ENCODE measurements at places on chromosomes 3 and 15.

- peak; percentile 12 for DNase-seq
Measured at GRCh38 chr15:38389924-38390542, 63.9 kb upstream of the FAM98B start.

DNA sequence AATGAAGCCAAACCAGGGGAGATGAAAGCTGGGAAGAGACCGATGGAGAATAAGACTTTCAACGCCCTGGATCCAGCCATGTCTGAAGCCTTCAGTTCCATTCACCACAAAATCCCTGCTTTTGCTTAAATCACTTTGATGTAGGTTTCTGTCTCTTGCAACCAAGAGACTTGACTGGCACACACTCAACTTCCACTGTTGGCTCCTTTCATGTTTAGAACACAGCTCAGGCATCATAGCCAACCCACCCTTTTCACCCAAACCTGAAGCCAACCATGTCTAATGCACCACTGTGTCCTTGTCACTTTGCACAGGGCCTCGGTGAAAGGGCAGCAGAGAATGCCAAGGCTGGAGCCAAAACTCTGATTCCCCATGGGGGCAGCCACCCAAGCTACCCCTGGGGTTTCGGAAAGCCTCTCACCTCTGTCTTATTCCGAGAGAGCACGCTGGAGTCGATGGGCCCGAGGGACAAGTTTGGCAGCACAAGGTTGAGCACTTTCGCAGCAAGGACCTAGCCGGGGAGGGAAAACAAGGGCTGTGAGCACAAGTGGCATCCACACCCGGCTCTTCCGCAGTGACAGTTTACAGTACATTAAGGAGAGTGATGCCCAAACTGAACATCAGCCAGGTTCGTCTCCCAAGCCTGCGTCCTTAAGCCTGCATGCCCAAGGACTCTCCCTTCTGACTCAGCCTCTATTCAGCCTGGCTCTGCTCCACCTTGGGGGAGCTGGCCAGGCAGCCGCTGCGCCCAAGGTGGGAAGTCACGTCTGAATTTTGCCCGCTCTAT is 37.6 kb downstream of the ABTB1 start:
- DNase-seq = no peak

DNA sequence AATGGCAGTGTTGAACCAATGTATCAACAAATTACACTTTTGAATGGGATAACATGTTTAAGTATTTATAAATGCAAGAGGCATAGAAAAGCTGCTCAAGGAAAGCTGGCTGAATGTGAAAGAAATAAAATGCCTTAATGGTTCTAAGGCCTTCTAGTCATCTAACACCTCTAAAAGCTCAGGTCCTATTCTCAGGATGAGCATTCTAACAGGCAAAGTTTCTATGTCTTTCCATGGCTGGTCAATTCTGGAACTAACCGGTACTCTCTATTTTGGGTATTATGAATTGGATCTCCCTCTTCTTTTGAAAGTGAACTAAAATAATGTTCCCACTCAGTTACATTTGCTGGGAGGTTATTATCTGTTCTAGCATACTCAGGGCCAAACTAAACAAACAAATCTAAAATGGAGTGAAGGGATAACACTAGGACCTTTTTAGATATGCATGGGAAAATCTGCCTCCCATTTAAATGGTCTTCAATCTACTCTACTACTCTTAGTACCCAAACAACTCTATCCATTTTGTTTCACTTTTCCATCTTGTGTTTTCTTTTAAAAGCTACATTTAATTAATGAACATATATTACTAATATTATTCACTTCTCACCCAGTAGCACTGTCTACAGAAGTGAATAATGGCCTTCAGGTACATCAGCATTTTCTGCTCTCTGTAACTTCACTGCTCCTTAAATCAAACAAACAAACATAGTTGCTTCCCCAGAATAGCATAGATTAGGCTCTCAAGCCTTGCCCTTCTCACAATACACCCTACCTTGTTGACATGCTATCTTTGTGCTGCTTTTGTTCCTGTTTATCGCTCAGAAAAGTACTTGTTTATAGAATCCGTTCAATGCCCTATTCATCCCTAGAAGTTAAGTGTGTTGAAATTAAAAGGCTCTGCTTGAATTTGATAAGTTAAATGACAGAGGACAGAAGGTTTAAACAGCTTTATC is 46.4 kb downstream of the CBLB start:
- DNase-seq = no peak

DNA sequence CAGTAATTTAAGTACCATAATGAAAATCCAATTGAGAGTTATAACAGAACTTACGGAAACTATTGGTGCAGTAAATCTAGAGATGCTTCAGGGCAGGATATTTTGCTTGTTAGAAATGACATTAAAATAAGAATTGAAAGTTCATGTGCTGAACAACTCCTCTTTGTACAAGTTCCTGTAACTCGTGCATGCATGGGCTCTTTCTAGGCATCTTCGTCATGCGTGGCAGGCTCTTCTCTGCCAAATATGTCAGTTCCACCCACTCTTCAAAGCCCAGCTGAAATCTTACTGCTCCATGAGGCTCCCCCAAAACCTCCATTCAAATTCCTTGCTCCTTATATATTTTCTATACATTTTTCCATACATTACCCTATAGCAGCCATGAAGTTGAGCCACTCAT is 48.7 kb downstream of the FBN1 start:
- no peak for DNase-seq

DNA sequence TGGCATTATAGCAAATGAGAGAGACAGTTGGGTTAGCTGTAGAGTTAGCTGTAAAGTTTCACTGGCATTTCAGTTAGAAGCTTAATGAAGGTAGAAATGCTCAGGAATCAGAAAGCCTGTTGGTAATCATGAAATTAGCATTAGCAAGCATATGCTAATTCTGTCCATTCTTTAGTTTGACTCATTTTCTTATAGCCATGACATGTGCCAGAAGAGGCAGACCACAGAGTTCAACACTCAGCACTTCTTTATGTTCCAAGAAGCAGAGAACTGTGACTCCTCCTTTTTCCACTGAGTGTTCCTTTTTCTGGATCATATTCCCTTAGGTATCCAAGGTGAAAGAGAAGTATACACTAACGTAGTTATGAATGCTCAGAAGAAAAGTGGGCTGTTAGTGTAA is 276.2 kb upstream of the SGO1 start:
- no peak for DNase-seq

DNA sequence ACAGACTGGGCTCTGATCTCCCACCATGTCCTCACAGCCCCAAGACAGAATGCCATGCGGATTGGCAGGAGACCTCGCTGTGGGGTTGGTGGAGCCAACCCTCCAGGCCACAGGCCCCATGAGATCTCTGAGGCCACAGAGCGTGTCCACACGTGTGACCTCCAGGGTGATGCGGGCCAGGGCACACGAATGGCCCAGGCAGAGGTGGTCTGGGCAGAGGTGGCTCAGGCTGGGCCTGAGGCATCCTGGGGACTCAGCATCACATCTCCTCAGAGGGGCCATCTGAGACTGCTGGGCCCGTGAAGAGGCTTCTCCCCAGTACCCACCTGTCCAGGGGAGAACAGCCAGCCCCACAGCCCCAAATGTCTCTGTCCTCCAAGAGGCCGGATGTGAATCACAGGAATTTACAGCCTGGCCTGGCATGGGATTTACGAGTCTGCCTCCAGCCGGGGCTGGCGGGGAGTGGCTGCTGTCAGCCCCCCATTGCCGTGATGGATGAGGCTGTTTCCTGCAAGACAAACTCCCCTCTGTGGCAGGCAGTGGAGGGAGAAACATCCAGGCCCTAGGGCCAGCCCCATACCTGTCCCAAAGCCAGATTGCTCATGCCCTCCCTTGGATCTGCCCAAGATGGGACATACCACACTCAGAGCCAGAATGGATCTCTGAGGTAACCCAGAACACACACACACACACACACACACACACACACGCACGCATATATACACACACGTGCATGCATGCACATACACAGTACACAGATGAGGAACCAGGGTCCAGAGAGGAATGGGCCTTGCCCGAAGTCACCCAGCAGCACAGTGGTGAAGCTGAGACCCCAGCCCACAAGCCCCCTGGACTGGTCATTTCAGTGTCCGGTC is 208.3 kb downstream of the TBC1D2B start:
- no peak for DNase-seq

- no peak for DNase-seq
Measured at GRCh38 chr3:161295325-161295724, 74.2 kb downstream of the NMD3 start.

- DNase-seq = no peak
Measured at GRCh38 chr3:169575381-169575780, 88.1 kb downstream of the MECOM start.

DNA sequence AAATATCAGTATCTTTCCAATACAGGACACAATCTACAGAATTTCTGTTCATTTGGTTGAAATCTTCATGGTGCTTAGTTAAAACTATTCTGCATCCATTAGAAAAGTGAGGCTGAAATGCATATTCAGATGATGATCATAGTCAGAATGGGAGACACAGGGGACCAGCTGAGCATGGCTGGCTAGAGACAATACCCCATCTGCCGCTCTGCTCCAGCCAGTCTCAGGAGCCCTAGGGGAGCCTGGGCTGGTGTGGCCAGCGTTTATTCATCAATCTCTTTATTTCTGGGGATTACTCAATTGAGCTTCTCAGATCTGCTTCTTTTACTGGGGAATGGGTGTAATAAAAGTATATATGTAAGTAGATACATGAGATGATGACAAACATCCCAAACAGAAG is 470.9 kb upstream of the CDIN1 start:
- DNase-seq = no peak

GRCh38 chr3:17151598-17152373 is 267.0 kb downstream of the PLCL2 start:
- peak; percentile 54 for DNase-seq

DNA sequence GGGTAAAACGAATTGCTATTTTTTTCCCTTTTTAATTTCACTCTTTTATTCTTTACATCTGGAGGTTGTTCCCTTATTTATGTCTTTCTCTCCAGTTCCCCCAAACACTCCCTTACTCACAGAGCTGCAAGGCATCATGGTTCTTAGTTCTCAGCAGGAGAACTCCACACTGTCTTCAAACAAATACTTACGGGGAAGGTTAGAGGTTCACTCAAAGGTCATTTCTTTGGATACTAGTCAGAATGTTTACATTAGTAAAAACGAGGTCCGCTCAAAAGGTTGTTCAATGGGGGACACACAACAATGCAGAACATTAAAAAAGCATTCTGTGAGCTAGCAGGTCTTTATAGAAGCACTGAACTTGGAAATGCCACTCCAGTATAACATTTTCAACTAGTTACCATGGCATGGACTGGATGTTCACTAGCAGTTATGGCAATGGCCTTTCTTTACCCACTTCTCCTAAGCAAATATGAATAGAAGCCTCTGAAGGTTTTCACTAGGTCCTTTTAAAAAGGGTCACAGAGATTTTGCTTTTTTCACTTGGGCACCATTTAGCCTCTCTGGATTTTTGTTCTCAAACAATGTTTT is 201.7 kb downstream of the MEIS2 start:
- DNase-seq = no peak

GRCh38 chr3:147613725-147614124 is 204.6 kb downstream of the ZIC1 start:
- DNase-seq = no peak

DNA sequence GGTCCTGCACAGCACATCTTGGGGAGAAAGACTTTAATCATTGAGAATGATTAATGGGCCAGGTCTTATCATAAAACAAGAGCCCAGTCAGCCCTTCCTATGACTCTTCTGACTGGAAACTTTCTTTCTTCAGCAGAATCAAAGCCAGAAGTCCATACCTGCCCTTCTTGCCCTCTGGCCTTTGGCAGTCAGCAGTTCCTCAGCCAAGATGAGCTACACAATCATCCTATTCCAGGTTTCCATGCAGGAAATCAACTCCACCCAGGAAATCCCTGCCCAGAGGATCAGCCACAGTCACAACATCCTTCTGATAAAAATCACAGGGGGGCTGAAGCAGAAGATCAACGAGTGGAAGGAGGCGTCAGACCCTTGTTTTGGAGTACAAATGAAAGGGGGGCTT is 26.9 kb downstream of the ZNF589 start:
- DNase-seq = no peak

DNA sequence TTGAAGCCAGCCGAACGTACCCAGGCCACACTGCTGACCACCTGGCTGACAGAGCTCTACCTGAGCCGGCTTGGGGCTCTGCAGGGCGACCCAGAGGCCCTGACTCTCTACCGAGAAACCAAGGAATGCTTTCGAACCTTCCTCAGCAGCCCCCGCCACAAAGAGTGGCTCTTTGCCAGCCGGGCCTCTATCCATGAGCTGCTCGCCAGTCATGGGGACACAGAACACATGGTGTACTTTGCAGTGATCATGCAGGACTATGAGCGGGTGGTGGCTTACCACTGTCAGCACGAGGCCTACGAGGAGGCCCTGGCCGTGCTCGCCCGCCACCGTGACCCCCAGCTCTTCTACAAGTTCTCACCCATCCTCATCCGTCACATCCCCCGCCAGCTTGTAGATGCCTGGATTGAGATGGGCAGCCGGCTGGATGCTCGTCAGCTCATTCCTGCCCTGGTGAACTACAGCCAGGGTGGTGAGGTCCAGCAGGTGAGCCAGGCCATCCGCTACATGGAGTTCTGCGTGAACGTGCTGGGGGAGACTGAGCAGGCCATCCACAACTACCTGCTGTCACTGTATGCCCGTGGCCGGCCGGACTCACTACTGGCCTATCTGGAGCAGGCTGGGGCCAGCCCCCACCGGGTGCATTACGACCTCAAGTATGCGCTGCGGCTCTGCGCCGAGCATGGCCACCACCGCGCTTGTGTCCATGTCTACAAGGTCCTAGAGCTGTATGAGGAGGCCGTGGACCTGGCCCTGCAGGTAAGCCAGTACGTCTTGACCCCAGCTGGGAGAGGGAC is 6.2 kb downstream of the VPS18 start:
- DNase-seq = no peak

DNA sequence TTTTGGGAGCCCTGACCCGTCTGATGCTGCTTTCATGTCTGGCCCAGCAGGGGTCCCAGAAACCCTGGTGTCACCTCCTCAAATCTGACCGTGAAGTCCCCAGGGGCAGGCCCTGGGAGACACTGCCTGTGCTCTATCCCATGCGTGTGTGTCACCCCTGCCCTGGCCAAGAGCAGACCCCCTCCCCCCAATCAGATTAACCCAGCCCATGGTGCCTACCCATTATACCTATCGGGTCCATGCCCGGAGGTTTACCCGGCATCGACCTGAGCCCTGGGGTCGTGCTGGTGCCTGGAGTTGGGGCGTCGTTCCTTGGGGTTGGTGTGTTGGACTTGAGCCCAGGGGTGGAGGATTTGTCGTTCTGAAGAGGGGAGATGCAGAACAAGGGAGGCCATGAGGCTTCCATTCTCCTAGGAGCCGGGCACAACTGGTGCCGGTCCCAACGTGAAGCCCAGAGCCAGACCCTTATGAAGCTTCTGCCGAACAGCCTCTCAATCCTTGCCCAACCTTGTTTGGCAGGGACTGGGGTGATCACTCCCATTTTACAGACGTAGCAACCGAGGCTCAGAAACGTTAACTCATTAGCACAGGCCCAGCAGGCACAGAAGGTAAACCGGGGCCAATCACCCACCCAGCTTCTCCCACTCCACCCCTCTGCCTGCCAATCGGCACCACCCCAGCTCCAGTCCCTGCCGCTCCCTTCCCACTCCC is 39.6 kb downstream of the TLE3 start:
- DNase-seq = no peak

DNA sequence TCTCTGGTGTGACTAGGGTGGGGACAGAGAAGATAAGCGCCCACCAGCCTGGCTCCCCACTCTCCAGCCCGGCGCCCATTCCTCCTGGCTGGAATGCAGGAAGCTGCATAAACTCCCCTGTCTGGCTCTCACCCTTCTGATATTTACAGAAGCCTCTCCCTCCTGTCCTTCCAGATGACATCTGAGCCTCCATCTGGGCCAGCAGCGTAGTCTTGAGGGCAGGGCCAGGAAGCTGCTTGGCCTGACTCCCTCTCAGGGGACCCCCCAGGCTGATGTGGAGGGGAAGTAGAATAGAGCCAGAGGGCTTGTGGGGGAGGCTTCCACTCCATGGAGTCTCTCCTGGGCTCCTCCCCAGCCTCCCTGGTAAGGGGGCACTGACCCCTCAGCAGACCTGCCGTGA is 49.9 kb downstream of the LINGO1 start:
- no peak for DNase-seq
